Fibroblast of skin of right quadriceps (primary cell): ENCODE measurements at places on chromosomes 6 and 20.

GRCh38 chr6:29953686-29954085 is 11.4 kb downstream of the HLA-A start:
- DNase-seq, result no peak

DNA sequence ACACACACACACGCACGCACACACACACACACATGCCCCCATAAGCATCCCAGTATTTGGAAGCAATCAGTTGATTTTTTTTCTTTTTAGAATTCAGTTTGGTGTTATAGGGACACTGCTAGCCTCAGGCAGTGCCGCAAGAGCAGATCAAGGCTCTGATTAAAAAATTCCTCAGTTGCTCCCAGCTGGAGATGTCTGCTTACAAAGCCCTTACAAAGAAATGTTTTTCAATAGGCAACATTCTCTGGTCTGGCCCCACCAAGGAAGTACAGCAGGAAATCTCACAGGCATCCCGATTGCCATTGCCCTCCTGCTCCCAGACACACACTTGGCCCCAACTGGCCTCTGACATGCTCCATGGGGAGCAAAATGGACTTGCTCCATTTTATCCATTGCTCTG is 22.9 kb upstream of the CD83 start:
- no peak for DNase-seq

- peak; percentile 31 for DNase-seq
These were observed 937 bp downstream of the ZNF318 start for GRCh38 chr6:43368259-43369160.

DNA sequence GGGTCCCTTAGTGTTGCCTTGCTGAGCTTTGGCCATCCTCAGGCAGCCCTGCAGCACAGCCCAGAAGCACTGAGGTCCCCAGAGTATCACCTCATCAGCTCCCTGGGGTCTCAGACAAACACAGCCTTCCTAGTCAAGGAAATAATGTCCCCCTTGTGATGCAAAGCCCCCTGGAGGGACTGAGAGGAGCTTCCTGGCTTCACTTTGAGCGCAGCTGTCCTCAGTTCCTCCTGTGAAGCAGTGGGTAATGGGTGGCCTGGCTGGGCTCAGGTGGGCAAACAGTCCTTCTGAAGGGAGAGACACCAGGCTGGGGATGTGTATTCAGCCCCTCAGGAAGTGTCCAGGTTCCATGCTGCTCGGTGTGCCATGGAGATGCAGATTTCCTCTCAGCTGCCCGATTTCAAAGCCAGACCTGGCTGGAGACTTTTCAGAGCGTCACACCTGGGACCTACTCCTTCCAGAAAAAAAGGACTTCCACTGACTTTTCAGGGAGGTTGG is 79.2 kb upstream of the FOXA2 start:
- no peak for DNase-seq

DNA sequence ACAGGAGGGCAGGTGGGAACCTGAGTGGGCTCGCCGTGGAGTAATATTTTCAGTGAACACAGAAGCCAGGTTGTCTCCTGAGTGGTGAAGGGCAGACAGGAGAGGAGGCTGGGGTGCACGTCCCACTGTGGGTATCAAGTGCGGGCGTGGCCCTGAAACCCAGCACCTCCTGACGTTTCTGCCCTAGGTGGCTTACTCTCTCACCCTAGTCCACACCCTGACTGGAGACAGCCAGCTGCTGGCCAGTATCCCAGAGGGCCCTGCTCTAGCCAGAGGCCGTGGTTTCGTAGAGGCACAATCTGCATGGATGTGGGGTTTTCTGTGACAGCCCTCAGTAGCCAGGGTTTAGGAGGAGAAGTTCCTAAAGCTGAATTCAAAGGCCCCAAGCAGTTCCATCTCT is 86.7 kb downstream of the TRERF1 start:
- DNase-seq, result no peak

DNA sequence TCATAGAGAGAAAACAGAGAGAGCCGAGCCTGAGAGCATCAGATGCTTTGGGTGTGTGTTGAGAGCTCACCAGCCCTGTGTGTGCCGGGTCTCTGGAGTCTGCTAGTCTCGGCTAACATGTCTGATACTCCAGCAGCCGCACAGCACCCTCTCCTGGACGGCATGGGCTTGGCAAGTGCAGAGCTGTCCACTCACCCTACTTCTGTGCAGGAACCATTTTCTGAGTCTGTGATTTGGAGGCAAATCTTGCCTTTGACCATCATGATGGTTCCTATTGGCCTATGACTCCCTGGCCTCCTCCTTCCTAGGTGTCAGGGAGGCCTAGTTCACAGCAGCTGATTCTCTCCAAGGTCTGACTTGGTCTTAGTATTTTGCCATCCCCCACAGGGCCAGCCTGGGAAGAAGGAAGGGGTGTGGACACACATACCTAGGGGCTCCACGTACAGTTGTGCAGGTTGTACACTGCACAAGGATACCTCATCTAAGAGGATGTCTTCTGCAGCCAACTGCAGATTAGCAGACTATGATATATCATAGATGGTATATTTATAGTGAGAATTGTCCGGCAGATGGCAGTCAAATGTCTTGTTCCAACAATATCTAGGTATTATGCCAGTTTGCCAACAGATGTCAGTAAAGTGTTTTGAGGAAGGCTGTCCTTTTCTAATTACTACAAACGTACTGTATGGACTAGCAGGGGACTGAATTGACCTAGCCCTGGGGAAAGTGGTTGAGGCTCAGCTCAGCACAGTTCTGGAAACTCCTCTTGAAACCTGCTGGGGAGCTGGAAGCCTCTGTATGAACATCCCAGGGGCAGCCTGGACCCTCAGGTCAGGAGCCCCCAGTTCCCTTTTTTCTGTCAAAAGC is 13.0 kb downstream of the FGD2 start:
- DNase-seq, result peak; percentile 81

- DNase-seq, result no peak
These were observed 151.9 kb downstream of the SH3BGRL2 start for GRCh38 chr6:79782792-79783580.

GRCh38 chr6:168609914-168610490 is 169.0 kb downstream of the SMOC2 start:
- no peak for DNase-seq

DNA sequence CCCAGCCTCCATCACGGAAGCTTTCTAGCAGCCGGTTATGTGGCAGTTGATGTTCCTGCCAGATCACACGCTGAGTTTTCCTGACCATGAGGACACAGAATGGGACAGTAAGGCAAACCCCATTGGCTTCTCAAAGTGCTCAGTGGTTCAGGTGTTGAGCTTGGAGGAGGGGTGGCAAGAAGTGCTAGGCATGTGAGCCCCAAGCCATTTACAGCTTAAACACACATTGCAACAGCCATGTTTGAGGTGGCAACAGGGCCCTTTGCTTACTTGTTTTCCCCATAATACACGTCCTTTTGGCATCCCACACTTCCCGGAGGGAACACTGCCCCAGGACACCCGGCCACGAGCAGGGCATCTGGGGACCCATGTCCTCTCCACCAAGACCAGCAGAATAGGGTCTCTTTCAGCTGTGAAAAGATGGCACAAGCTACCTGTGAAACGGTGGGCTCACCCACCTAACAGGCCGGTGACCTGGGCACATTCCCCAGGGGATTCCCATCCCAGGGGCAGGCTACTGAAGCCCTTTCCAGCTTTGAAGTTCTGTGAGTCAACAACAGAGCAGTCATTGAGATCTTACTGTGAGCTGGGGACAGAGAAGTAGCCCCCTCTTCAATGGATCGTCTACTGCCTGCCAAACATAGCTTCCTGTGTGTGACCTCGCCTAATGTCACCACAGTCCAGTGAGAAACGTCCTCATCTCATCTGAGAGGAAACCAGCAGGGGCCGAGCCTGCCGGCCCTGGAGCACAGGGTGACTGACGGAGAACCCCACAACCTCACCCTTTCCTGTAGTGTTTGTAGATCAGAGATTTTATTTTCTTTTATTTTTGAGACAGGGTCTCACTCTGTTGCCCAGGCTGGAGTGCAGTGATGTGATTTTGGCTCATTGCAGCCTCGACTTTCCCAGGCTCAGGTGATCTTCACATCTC is 4.0 kb upstream of the TLDC2 start:
- no peak for DNase-seq

DNA sequence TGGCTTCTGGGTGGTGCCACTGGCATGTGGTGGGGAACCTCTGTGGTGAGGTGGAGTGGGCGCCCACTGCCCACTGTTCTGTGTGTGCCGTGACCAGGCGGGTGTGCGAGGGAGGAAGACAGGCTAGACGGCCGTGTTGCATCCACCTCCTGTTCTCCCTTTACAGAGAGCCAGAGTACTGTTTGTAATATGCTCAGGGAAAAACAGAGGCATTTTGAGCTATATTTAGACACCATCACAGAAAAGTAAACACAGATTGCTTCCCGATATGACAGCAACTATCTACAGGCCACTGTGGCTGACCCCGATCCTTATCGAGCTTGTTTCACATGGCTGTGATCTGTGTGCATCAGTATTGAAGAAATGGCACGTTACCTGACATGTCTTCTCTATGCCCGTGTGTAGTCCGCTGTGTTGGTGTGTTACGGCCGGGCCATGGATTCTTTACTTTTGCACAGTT is 45.6 kb downstream of the ARID1B start:
- no peak for DNase-seq
